ENCODE measurements at places on chromosomes 11 and 22.
A peak's percentile ranks its signal among the peaks of the same experiment; 100 is the strongest.

DNA sequence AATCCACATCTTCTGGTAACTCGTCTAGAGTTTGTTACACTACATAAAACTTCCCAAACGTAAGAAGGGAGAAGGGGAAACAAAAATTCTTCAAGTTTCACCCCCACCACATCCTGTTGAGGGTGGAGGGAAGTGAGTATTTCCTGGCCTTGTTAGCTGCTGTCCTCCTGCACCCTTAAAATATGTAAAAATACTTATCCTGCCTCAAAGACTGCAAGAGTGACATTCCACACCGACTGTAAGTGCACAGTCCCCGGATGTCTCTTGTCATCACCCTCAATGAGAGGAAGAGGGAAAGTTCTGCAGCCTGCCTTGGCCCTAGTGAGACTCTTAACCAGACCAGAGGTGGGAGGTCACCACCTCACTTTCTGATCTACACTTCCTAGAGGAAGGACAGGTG is 3.3 kb downstream of the TMEM121B start:
- no peak for DNase-seq

- DNase-seq: no peak
Measured at GRCh38 chr11:126165757-126166156, 45.7 kb downstream of the RPUSD4 start.

DNA sequence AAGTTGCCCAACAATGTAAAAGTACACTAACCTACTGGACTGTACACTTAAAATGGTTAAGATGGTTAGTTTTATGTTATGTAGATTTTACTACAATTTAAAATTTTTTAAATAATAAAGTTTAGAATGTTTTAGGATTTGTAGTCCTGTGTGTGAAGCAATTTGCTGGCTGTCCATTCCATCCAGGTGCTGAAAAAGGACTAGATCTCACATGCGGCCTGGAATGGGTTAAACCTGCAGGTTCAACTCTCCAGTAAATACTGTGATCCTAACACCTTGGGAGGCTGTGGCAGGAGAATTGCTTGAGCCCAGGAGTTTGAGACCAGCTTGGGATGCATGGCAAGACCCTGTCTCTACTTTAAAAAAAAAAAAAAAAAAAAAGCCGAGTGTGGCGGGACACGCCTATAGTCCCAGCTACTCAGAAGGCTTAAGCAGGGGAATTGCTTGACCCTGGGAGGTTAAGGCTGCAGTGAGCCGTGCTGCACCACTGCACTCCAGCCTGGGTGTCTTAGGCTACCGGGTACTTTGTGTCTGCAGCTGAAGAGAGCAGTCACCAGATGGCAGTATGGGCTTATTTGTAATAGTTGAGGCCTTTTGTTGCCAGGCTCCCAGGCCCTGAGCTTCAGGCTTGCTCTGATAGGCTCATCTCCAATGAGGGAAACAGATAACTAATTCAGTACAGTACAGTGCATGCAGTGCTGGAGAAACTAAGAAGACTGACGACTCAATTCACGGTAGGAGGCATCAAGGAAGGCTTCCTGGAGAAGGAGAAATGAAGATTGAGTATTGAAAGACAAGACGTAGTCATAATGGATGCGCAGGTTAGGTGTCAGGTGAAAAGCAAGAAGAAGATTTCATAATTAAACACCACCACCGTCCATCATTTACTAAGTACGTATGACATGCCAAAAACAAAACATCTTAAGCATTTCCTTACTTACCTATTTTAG is 64.7 kb upstream of the ASPHD2 start:
- DNase-seq: peak; percentile 79

DNA sequence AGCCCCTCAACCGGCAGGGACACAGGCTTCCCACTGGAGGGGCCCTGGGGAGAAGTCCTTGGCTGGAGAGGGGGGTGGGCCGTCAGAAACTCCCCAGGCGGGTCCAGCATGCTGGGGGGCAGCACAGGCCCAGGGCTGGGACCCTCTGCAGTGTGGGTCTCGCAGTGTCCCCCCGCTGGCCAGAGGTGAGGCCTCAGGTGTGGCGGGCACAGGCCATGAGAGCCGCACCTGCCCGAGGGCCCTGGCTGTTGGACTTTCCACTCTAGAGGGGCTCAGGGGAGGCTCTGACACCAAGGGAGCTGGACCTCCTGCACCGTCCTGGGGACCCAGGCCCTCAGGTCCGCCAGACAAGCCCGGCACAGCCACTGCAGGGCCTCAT is 10.7 kb upstream of the PIM3 start:
- DNase-seq: no peak

- no peak for DNase-seq
Measured at GRCh38 chr11:4511282-4512245, 29.1 kb downstream of the OR52K1 start.

DNA sequence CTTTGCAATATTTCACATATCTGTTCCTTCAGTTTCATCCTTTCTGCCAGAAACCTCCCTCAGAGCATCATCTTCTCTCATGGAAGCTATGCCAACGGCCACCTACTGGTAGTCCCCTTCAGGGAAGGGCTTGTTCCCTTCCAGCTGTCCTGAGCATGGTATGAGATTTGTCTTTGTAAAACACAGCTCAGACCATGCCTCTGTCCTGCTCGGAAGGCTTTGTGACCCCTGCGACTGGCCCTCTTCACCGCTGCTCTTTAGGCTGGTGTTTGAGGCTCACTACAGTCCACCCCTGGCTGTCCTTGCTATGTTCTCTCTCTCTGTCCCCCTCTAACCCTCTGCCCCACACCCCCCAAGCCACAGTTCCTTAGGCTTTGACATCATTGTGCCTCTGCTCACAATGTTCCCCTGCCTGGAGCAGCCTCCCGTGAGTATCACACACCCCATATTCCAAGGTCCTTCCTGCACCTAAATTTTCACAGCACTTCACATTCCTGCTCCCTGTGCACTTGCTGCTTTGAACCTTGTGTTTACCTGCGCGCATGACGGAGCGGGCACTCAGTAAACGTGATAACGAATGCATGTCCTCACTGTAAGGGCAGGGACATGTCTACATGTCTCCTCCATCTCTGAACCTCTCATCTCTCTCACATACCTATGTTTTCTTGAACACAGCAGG is 24.0 kb upstream of the ACER3 start:
- no peak for DNase-seq

DNA sequence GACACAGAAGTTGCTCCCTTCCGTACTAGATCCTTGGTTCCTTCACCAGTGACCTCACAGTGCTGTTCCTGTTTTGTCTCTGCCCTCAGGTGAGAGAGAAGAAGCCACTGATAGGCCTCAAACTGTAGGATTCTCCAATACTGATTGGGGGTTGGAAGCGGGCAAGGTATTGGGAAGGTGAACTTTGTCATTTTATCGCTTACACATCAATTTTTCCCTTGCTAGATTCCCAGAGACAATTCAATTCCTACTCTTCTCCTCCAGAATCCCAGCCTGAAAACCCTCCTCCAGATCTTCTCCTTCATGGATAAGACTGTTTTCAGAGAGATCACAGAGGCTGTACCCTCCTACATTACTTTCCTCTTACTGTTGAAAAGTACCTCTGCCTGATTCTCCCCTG is 9.4 kb upstream of the OR2D3 start:
- DNase-seq: no peak

DNA sequence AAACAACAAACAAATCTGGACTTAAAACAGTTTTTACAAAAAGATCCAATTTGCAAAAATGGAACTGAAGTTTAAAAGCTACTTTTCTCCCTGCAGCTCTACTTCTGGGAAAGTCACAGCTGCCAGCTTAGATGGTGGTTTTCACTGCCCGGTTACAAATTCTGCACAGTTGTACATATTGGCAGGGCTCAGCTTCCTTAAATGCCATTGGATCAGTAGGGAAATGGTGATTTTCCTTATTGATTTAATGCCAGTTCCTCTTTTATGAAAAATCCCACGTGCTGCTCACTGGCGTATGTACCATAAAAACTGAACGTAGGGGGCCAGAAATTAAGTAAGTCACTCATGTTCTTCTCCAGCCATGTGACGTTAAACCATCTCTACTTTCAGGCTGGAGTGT is 22.8 kb downstream of the GRAP2 start:
- no peak for DNase-seq

GRCh38 chr11:82007521-82007920 is 726.1 kb downstream of the FAM181B start:
- DNase-seq: no peak

GRCh38 chr22:32699001-32699582 is 102.4 kb upstream of the TIMP3 start:
- DNase-seq: no peak

GRCh38 chr22:27670701-27671412 is 130.7 kb downstream of the MN1 start:
- DNase-seq: peak; percentile 97

GRCh38 chr11:57646194-57646798 is 3.4 kb downstream of the YPEL4 start:
- no peak for DNase-seq

DNA sequence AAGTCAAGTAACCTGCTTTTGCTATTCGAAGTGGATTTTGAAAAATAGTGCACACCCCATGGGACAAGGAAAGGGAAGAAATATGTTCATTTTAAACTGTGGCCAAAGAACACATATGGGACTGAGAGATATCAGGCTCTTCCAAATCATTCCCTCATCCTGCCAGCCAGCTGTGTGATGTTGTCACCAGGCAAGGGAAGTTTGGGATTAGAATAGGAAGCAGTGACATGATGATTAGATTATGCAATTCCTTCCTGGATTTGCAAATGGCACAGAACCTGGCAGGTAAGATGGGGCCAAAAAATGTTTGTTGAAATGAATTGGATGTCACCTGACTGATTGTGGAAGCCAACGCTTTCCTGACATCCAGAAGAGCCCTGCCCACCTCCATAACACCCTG is 4.9 kb upstream of the SCN3B start:
- no peak for DNase-seq

DNA sequence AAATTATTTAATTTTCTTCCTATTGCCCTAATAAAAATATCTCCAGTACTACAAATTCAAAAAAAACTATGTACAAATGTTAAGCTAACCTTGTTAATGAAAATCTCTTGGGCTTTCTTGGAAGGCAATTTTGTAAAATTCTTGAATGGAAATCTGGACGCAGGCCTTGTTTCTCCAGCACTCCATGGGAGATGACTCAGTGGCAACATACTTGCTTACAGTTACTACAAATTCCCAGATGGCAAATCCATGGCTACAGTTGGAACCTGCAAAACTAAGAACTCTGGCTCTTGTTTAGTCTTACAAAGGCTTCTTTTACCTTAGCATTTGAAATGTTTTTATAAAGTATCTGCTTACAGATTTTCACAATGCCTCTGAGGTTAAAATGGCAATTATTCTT is 725.2 kb downstream of the DLG2 start:
- no peak for DNase-seq

DNA sequence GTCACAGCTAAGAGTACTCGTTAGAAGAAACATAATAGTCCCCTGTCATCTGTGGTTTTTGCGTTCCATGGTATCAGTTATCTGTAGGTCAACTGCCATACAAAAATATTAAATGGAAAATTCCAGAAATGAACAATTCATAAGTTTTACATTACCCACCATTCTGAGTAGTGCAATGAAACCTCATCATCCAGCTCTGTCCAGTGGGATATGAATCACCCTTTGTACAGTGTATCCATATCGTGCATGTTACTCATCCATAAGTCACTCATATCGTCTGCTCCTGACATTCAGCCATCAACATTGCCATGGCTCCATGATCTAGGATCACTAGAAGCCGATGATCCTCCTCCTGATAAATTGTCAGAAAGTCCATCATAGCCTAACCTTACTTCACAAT is 174.9 kb upstream of the C11orf87 start:
- no peak for DNase-seq

DNA sequence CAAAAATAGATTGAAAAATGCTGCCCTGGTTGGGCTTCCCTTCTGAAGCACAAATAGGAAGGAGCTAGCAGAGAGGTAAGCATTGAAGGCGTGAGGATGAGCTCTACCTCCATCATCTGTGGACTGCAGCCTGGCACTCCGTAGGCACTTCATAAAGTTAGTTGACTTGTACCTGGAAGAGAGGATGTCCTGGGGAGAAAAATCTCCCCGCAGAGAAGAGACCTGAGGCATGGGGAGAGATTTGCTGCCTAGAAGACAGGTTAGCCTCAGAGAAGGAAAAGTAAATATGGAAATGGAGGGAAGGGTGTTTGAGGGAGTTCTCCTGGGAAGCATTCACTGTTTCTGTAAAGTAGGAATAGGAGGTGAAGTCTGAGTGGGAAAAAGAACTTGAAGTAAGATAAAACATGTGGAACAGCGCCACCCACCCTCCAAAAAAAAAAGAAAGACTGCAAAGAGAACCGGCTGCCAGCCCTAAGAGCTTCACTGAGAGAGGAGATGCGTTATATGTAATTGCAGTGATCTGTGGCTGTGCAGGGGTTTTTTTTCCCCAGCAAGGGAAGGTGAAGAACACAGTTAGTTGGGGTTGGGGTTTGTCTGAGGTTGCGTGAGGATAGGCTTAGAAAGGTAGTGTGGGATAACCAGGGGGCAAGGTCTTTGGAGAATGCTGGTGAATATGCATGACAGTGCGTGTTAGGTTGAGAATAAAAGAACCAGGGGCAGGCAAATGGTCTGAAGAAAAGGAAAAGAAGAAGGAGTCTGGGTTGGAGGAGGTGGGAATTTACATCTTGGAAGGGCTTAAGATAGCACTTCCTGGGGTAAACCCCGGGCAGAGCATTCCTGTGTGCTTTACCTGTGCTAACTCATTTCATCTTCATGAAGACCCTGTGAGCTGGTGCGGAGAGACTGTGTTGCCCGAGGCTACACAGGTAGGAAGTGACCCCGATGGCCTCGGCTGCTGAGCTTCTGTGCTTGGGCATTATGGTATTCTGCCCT is 16.0 kb downstream of the TNRC6B start:
- DNase-seq: no peak

GRCh38 chr11:9839550-9839949 is 175.7 kb downstream of the SWAP70 start:
- no peak for DNase-seq

DNA sequence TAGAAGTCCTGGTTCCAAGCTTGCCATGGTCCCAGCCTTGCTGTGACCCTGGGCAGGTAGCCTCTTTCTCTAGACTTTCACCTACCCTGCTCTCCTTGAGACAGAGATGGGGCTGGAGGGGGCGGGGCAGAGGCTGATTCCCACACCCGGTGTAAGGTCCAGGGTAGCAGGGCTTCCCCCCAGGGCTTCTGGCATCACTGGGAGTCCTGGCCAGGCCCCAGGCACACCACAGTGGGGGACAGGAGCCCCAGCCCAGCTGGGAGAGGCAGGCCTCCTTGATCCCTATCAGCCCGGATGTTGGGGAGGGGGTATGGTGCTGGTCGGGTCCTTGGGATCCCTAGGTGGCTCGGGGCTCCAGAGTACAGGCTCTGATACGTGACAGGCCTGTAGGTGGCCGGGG is 1.7 kb upstream of the NUDT8 start:
- DNase-seq: peak; percentile 60
